Activated CD8-positive, alpha-beta T cell treated with anti-CD3 and anti-CD28 coated beads, Interleukin-2, amount 10 ng/mL, durations not matched to agents 7 days and 5 days (primary cell): ENCODE measurements at places on chromosomes 3 and 15. TPM values are rescaled to one million over a fixed set of nuclear protein-coding genes. Genes with fewer than 3 reads are reported as not detected.

GRCh38 chr3:18847583-18848197, 300.6 kb upstream of the KCNH8 start:
- H3K27ac ChIP-seq, result no peak overlapping the region

DNA sequence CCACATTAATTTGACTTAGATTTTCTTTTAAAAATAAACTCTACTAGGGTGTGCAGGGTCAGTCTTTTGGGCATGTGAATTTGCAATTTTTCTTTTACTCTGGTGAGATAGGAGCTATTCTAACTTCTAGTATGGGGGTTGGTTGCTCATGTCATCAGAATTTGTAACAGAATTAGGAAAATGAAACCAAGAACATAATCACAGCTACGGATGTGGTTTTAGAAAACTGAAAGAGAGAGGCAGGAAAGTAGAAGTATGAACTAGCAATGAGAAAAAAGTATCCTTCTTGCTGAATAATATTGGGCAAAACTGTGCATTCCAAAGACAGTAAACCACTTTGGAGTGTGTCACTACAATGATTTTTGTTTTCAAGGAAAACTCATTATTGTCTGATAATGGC, 43.3 kb downstream of the ADPGK start:
- H3K4me3 ChIP-seq, result peak overlapping the region; percentile 56
- peaks cover 61% of the 10 kb centered on the region for H3K36me3 ChIP-seq
- DNase-seq, result no peak
- H3K27me3 ChIP-seq, result no peaks in the 10 kb centered on the region
- peaks cover 35% of the 10 kb centered on the region for H3K4me1 ChIP-seq
- peak overlapping the region; percentile 83 for H3K27ac ChIP-seq

GRCh38 chr3:187619461-187619860, 50.7 kb downstream of the SST start:
- H3K27me3 ChIP-seq, result peaks cover 23% of the 10 kb centered on the region
- no peak overlapping the region for H3K27ac ChIP-seq
- no peak overlapping the region for H3K4me3 ChIP-seq
- H3K36me3 ChIP-seq, result no peaks in the 10 kb centered on the region
- H3K4me1 ChIP-seq, result peaks cover 7% of the 10 kb centered on the region
- DNase-seq, result no peak

GRCh38 chr3:170171563-170171962, 10.0 kb downstream of the PHC3 start:
- H3K36me3 ChIP-seq, result peaks cover 69% of the 10 kb centered on the region
- H3K4me3 ChIP-seq, result peak overlapping the region; percentile 42
- peaks cover 40% of the 10 kb centered on the region for H3K4me1 ChIP-seq
- no peaks in the 10 kb centered on the region for H3K27me3 ChIP-seq

DNA sequence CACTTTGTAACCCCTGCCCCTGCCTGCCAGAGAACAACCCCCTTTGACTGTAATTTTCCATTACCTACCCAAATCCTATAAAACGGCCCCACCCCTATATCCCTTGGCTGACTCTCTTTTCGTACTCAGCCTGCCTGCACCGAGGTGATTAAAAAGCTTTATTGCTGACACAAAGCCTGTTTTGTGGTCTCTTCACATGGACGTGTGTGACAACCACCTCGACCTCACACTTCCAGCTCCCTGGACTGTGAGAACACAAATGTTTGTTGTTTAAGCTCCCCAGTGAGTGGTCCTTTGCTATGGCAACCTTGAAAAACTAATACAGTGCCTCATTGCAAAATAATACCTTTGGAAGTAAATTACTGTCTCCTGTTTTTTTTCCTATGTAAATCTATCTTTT, 299.2 kb upstream of the POU1F1 start:
- H3K27me3 ChIP-seq, result no peaks in the 10 kb centered on the region
- DNase-seq, result no peak
- H3K4me3 ChIP-seq, result no peak overlapping the region
- H3K4me1 ChIP-seq, result no peaks in the 10 kb centered on the region
- no peak overlapping the region for H3K27ac ChIP-seq

GRCh38 chr3:148372206-148372875, 325.4 kb upstream of the AGTR1 start:
- no peaks in the 10 kb centered on the region for H3K4me1 ChIP-seq
- H3K27me3 ChIP-seq, result no peaks in the 10 kb centered on the region
- H3K4me3 ChIP-seq, result no peak overlapping the region
- H3K27ac ChIP-seq, result no peak overlapping the region

DNA sequence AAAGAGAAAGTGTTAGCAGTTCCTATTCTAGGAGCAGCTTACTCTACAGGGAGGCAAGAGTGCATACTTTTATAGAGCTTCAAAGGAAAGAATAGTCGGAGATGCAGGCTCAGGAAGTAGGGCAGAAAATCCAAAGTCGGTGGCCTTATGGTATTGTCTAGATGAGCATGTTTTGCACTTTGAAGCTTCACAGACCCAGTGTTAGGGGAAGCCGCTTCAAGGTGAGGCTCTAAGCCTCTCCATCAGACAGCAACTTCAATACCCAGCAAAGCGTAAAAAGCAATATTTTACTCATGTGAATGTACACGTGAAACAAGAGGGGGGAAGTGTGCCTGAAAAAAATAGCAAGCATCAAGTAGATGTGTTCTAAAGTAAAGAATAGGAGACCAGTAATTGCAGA, 125.6 kb upstream of the RASGRP1 start:
- DNase-seq, result no peak
- no peaks in the 10 kb centered on the region for H3K27me3 ChIP-seq
- no peak overlapping the region for H3K4me3 ChIP-seq
- no peaks in the 10 kb centered on the region for H3K36me3 ChIP-seq

DNA sequence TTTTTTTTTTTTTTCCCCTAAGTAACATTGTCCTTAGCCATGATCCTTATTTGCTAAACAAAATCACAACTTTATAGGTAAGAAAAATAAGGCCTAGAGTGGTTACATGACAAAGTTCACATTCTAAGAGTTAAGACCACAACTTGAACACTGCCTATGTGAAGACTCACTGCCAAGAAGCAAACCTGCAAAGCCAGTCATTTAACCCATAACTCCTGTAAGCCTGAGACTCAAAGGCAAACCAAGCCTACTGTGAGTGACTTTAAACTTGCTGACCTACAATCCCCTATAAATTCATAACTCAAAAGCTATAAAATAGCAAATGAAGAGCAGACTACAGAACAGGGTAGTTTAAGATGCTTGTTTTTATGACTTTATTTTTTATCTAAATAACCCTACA, 12.9 kb upstream of the ANKRD28 start:
- no peaks in the 10 kb centered on the region for H3K36me3 ChIP-seq
- no peak overlapping the region for H3K4me3 ChIP-seq
- peaks cover 22% of the 10 kb centered on the region for H3K4me1 ChIP-seq
- DNase-seq, result no peak

GRCh38 chr15:71800190-71800589, 10.2 kb upstream of the NR2E3 start:
- H3K4me3 ChIP-seq, result no peak overlapping the region
- no peak for DNase-seq
- no peak overlapping the region for H3K27ac ChIP-seq
- H3K27me3 ChIP-seq, result peaks cover 7% of the 10 kb centered on the region
- no peaks in the 10 kb centered on the region for H3K4me1 ChIP-seq

DNA sequence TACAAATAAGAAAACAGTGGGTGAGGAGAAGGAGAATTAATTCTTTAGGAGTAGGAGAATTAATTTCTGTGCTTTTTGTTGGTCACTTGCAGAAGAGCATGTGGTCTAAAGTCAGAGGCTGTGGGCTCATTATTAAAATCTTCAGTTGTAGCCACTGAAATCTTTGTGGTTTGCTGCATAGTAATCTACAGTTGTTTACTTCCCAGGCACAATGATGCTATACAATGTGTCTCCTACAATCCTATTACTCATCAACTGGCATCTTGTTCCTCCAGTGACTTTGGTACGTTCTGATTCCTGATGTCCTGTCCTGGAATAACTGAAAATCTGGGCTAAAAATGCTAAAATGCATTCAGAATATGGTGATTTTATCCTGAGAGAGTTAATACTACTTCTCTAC, 21.0 kb downstream of the IFT122 start:
- H3K4me1 ChIP-seq, result peaks cover 12% of the 10 kb centered on the region
- DNase-seq, result no peak
- H3K27ac ChIP-seq, result no peak overlapping the region
- H3K36me3 ChIP-seq, result peaks cover 11% of the 10 kb centered on the region
- no peaks in the 10 kb centered on the region for H3K27me3 ChIP-seq

- DNase-seq, result peak; percentile 84
- H3K36me3 ChIP-seq, result peaks cover 49% of the 10 kb centered on the region
- peak overlapping the region; percentile 77 for H3K4me3 ChIP-seq
- H3K27me3 ChIP-seq, result no peaks in the 10 kb centered on the region
- peak overlapping the region; percentile 82 for H3K27ac ChIP-seq
- H3K4me1 ChIP-seq, result peaks cover 66% of the 10 kb centered on the region
Measured at GRCh38 chr3:69197922-69198530, 75.6 kb upstream of the LMOD3 start.

- H3K27me3 ChIP-seq, result no peaks in the 10 kb centered on the region
- no peaks in the 10 kb centered on the region for H3K4me1 ChIP-seq
- H3K4me3 ChIP-seq, result no peak overlapping the region
- H3K36me3 ChIP-seq, result no peaks in the 10 kb centered on the region
- DNase-seq, result no peak
Measured at GRCh38 chr3:85979034-85979433, 1011.9 kb downstream of the VGLL3 start.

- peaks cover 44% of the 10 kb centered on the region for H3K36me3 ChIP-seq
- DNase-seq, result no peak
- no peaks in the 10 kb centered on the region for H3K27me3 ChIP-seq
- no peak overlapping the region for H3K4me3 ChIP-seq
- peaks cover 2% of the 10 kb centered on the region for H3K4me1 ChIP-seq
- H3K27ac ChIP-seq, result no peak overlapping the region
Measured at GRCh38 chr3:67463656-67464055, 190.8 kb downstream of the SUCLG2 start.

GRCh38 chr15:90930861-90931574, 1.3 kb downstream of the HDDC3 start:
- H3K36me3 ChIP-seq, result peaks cover 22% of the 10 kb centered on the region
- DNase-seq, result peak; percentile 32
- peak overlapping the region; percentile 99 for H3K27ac ChIP-seq
- H3K27me3 ChIP-seq, result no peaks in the 10 kb centered on the region

GRCh38 chr3:134294302-134295280, 43.9 kb upstream of the RYK start:
- H3K4me1 ChIP-seq, result no peaks in the 10 kb centered on the region
- H3K36me3 ChIP-seq, result no peaks in the 10 kb centered on the region
- H3K27me3 ChIP-seq, result peaks cover 32% of the 10 kb centered on the region
- no peak overlapping the region for H3K27ac ChIP-seq
- H3K4me3 ChIP-seq, result no peak overlapping the region

GRCh38 chr3:2356298-2356950, 257.8 kb downstream of the CNTN4 start:
- H3K27ac ChIP-seq, result no peak overlapping the region
- DNase-seq, result no peak
- H3K4me3 ChIP-seq, result no peak overlapping the region
- H3K36me3 ChIP-seq, result no peaks in the 10 kb centered on the region
- no peaks in the 10 kb centered on the region for H3K27me3 ChIP-seq

GRCh38 chr3:49007771-49008528, 759 bp downstream of the WDR6 start:
- H3K4me1 ChIP-seq, result peaks cover 29% of the 10 kb centered on the region
- peak; percentile 93 for DNase-seq
- H3K27ac ChIP-seq, result peak overlapping the region; percentile 100
- no peaks in the 10 kb centered on the region for H3K27me3 ChIP-seq
- peaks cover 24% of the 10 kb centered on the region for H3K36me3 ChIP-seq
- H3K4me3 ChIP-seq, result peak overlapping the region; percentile 100

DNA sequence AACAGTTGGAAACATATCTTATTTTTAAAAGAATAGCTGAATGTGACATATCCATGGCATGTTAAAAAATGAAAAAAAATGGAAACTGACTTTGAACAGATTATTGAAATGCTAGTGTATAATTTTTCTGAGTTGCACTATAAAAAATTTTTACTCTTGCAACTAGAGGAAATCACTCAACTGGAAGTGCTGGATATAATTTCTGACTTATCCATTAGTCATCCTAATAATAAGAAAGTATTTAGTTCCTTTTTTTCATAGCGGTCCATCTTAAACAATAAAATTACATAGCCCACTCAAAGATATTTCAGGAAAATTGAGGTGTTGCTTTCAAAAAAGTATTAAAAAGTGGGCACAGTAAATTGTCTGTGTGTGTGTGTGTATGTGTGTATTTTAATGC, 80.7 kb downstream of the MBNL1 start:
- peaks cover 35% of the 10 kb centered on the region for H3K4me1 ChIP-seq
- H3K27ac ChIP-seq, result no peak overlapping the region
- no peak for DNase-seq
- H3K4me3 ChIP-seq, result no peak overlapping the region

DNA sequence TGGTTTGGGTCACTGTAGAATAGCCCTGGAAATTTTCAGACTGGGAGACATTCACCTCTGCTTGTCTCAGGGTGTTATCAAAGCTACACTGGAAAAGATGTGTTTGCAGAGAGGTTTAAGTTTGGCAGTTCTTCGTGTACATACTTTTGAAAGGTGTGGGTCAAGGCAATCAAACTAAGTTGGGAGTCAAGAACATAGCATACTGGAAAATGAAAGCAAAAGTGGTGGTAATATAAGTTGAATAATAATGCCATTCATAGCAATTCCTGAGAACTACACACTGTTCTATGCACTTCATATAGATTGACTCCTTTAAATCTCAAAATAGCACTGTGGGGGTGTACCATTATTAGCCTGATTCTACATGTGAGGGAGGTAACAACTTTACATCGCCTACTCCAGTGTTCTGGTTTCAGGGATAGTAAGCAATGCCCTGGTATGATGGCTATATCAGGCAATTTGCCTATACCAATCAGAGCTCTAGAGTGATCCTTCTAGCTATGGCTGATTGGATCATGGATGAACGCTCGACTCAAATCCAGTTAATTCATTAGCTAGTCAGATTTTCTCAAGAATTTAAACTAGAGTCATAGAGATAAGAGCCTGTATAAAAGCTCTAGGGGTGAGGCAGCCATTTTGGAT, 44.6 kb upstream of the RASGRP1 start:
- peaks cover 10% of the 10 kb centered on the region for H3K36me3 ChIP-seq
- H3K27ac ChIP-seq, result peak overlapping the region; percentile 62
- H3K27me3 ChIP-seq, result no peaks in the 10 kb centered on the region
- no peak overlapping the region for H3K4me3 ChIP-seq
- peaks cover 69% of the 10 kb centered on the region for H3K4me1 ChIP-seq

The ZNF80 gene
- 0.71 TPM for total RNA-seq

The CHST13 gene
- not detected for total RNA-seq

The NUDT16 gene
- total RNA-seq, result 7.8 TPM

The GPR160 gene
- total RNA-seq, result 5.0 TPM

The GPR156 gene
- not detected for total RNA-seq

The SCN5A gene
- total RNA-seq, result 0.08 TPM

The LRRN1 gene
- total RNA-seq, result 1.7 TPM

The OSBPL10 gene
- 0.05 TPM for total RNA-seq

The ANP32A gene
- total RNA-seq, result 227 TPM

The RAB8B gene
- 113 TPM for total RNA-seq
